Stimulated activated CD8-positive, alpha-beta memory T cell treated with anti-CD3 and anti-CD28 coated beads, Interleukin-12 subunit alpha, Interleukin-12 subunit beta, amount 100 ng/mL, for 1 hour (primary cell): ENCODE measurements at places on chromosomes 4 and X.

- no peak for DNase-seq
These were observed 3.8 kb upstream of the CENPC start for GRCh38 chr4:67549123-67549522.

GRCh38 chr4:160580581-160580980, 1477.7 kb downstream of the RAPGEF2 start:
- no peak for DNase-seq

DNA sequence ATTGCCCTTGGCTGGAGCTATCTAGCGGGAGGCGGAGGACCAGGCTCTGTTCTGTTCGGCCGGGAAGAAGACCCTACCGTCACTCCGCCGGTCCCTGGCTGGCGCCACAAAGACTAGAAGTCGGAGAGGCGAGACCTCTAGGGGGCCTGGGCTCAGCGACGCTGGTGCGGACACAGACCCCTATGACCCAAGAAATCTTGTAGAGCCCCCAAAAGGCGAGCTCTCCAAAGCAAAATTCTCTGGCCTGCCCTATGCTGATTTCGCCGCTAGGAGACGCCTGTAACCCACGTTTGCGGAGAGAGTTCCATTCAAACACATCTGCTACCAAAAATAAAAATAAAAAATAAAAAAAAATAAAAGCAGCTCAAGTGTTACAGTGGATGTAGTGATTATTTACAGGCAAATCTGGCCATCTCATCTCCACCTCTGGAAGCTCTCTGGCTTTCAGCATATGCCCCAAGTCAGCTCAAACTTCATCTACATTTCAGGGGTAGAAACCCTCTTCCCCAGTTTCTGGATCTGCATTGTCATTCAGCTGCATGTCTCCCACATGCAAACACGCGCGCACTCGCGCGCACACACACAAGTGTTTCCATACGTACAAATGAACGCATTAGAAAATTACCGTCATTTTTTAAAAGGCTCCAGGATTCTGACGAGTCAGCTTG, 2.4 kb upstream of the PCDH10 start:
- no peak for DNase-seq

- DNase-seq, result no peak
These were observed 92.7 kb downstream of the SHISA3 start for GRCh38 chr4:42490015-42490414.

GRCh38 chr4:70225824-70226223, at the start of gene FDCSP:
Gene FDCSP, plus strand, starts transcription at chr4:70226124. Its CDS starts 5,071 bp downstream, at chr4:70231195.
- DNase-seq, result no peak

DNA sequence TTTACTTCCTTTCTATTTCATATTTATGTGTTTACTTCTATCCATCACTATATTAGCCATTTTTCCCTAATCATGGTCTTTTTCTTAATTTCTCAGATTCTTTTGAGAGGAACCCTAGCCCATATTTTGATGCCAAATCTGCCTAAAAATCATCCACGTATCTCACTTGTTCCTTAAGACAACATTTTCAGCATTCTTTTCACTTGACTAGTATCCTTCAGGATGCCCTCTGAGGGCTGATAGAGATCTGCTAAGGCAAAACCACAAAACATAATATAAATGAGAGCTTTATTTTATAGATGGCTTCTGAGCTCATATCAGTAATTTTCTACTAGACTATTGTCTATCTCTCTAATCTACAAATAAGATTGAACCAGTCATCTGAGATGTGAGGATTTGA, 341.9 kb downstream of the GPM6A start:
- DNase-seq, result no peak

GRCh38 chr4:163710158-163710557, 215.7 kb downstream of the TMA16 start:
- no peak for DNase-seq

GRCh38 chrX:112761242-112762207, 79.1 kb downstream of the AMOT start:
- no peak for DNase-seq
